ENCODE measurements at places on chromosomes 11 and 22.

DNA sequence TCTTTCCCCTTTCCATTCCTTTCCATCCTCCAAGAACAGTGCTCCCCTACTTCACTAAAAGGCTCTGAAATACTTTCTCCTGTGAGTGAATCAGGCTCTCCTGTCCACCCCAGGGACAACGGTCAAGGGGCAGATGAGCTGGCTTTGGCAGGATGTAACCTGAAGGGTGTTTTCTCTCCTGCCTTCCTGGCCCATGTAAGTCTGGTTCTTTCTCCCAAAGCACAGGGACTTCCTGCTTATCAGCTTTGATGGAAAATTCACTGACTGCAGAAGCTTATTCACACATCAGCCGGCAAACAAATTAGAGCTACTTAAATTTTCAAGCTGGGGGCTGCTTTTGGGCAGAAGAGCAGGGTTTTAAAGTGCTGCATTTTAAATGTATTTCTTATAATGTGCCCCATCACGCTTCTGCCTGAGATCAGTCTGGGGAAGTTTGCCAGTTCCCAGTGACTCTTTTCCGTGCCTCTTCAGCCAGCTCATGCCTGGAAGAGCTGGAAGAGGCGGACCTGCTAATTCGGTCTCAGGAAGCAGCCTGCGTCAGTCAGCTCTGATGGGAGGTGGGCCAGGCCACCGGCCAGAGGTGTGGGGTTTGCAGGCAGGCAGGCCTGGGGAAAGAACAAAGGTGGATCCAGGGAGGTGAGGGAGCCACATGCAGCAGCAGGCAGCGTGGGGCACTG is 140.4 kb upstream of the TBCEL start:
- DNase-seq = no peak

GRCh38 chr11:128069665-128070064 is 517.7 kb downstream of the ETS1 start:
- DNase-seq = no peak

DNA sequence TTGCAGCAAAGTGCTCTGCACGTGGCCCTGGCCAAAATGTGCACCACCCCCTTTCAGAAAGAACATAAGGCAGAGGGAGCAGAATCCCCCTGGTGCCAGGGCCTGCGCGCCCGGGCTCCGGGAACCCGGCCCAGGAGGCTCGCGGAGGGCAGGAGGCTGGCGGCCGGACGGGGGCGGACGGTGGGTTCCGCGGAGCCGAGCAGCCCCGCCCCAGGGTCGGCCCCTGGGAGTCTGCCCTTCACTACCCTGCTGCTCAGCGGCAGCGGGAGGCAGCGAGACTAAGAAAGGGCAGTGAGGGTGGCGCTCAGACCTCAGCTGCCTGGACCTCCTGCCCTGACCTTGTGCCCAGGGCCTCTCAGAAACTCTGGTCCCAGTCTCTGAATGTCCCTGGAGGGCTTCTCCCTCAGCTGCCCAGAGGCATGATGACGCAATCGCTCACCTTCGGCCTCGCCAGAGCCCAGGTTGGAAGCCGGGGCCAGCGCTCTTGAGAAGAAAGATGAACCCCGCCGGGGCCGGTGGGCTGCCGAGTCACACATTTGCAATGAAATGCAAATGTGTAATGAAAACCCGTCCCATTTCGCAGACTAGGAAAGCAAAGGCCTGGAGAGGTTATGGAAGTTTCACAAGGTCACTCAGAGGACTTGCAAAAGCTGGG is 1.1 kb upstream of the CLMP start:
- no peak for DNase-seq

DNA sequence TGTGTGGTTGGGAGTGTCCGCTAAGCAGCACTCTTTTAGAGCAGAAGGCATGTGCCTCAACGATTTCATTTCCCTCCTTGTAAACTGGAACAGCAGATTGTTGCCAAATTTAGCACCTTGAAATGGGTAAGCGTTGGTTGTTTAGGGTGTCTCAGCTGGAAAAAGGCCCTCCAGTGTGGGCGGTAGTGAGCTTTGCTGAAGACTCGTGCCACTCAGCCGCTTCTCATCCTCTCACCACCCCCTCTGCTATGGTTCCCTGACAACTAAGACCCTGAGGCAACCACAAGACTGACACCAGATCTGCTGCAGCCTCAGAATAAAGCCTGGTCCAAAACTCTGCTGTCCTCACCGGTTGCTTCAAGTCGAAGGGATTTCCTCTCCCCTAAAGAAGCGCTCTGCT is 9.9 kb upstream of the FERMT3 start:
- no peak for DNase-seq

DNA sequence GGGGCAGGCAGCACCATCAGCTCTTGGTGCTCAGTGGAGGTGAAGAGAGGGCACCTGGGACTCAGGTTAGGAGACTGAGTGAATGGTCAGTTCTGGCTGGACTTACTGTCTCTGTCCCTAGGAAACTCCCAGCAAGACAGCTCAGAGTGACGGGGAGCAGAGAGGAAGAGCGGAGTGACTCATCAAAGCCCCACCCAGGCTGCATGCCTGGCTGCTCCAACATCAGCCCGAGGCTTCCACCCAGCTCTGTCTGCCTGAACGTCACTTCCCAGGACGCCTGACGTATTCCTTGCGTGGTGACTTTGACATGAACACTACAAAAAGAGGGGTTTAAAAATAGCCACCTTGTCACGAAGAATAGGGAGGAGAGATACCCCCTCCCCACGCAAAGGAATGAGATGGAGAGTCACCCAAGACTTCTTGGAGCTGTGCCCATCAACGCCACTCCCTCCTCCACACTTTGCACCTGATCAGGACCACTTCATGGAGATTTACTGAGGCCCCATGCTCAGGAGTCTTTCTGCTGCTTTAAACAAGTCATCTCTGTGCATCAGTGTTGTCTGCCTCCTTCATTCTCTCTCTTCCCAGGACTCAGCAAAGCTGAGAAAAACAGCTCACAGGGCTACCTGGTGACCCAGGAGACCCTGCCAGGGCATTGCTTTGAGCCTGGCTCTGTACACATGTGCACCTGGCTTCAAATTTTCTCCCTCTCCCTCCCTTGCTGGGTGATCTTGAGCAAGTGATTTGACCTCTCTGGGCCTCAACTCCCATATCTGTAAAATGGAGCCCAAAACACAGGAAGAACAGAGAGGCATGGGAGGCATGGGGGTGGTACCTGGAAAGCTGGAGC is 83.1 kb downstream of the MN1 start:
- DNase-seq = peak; percentile 86

- DNase-seq = no peak
Measured at GRCh38 chr11:117037975-117038350, 60.3 kb downstream of the SIK3 start.

DNA sequence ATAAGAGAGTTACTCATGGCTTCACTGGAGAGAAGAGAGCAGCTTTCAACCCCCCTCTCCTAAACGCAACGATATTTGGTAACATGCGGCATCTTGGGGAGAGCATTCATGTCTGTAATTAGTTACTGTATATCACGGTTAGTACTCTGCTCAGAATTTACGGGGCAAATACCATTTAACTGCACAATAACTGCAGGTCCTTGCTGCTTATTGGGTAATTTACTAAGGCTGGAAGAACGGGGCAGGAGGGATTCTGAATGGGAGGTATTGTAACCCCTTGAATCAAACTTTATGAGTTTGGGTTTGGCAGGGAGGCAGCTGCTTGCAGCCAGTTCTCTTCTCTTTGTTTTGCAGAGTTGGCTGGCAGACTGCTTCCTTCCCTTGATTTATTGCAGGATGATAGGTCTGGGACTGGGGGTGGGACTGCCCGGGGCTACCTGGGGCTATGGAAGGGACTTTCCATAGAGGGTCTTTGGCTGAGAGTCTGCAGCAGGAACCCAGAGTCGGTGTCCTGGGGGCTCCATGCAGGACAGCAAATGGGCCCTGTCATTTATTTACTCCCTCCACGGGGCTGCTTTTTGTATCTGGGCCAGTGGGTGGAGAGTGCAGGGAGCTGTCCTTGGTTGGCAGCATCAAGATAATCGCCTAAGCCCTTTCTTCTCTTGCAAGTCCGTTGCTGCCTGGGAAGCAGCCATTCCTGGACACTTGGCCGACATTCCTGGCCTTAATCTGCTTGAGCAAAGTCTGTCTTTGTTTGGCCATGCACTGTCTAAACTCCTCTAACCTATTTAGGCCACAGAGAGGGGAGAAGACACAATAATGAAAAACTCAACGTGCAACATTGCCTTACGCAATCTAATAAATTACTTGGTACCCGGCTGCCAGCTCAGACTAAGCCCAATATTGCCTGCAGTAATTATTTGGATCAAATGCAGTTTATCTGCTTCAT is 188.9 kb downstream of the ST3GAL4 start:
- no peak for DNase-seq

DNA sequence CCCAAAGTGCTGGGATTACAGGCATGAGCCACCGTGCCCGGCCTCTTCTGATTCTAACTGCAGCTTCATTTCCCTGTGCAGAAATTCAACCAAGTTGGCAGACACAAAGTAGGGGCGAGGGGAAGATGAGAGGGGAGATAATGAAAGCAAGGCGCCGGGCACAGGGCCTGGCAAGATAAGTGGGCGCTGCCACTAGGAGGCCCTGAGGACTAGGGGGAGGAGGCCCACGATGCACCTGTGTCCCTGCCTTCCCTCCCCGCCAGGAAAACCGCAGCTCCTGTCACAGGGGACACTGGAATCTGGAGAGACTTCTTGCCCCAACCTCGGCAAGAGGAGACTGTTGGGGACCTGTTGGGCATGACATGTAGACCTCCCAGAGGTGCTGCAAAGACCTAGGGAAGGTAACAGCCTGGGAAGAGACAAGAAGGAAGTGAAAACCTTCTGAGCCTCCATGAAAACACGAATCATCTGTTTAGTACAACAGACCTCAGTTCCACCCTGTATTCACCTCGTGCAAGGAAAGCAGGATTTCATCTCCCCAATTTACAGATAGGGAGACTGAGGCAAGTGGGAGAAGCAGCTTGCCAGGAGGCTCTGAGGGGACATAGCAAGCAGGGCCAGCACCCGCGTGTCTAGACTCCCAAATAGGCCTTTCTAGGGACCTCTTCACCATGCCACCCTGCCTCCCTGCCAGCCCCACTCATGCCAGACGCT is 3.1 kb upstream of the LGALS1 start:
- DNase-seq = no peak

- no peak for DNase-seq
Measured at GRCh38 chr22:49152127-49152938, 675.3 kb downstream of the BRD1 start.

DNA sequence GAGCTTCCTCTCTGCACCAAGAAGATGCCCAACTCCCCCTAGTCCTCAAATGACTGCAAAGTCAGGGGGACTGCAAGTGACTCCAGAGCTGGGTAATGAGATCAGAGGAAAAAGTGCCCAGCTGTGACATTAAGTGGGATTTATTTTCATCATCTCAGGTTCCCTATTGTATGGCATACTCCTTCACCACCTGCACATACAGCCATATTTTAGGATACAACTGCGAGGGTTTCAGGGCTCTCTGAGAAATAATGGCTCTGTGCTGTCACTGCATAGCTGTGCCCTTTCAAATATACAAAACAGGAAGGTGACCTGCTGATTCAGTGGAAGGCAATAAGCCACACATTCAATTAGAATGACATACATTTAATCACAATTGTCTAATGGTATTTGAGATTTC is 45.6 kb upstream of the PLET1 start:
- no peak for DNase-seq

- no peak for DNase-seq
Measured at GRCh38 chr22:30990690-30991089, 21.6 kb downstream of the TUG1 start.

DNA sequence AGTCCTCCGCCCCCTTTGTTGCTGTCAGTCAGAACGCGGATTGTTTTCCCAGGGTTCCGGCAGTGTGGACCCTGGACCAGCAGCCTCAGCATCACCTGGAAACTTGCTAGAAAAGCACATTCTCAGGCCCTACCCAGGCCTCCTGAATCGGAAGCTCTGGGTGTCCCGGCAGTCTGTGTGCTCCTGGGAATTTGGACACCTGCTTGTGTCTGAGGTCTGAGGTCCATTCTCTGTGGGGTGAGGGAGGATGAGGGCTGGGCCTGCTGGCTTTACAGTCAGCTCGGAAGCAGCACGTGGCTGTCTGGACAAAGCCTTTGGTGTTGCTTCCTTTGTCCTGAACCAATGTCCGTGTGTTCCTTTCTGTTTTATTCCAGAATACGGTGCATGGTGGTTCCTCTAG is 299.7 kb downstream of the TBC1D22A start:
- DNase-seq = no peak

DNA sequence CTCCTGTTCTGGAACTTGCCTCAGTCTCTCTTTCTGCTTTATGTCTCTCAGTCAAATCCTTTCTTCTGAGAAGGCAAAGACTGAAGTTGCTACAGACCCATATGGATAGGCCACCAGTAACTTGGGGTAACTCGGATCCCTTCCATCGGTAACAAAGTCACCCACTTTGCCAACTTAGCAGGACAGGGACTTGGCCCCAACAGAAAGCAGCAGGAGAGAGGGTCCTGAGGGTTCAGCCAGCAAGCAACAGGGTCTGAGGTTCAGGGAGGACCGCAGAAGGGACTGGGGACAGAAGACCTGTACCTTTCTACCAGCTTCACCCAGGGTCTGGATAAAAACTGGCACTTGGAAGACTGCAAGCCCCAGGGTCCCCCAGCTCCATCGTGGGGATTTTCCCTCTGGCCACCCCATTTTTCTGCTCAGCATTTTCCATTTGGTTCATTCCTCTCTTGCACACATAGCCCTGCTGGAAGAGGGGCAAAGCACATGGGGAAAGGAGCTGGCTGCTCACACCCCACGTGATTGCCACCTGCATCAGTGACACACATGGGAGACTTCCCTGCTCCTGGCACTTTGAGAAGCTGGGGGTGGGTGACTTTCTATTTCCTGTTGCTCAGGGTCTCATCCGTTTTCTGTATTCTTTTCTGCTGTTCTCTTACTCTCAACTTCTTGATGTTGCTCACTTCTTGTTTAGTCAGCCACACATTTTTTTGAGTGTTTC is 34.6 kb upstream of the GNAZ start:
- DNase-seq = no peak

GRCh38 chr11:13260963-13261588 is 16.5 kb upstream of the BMAL1 start:
- DNase-seq = no peak

DNA sequence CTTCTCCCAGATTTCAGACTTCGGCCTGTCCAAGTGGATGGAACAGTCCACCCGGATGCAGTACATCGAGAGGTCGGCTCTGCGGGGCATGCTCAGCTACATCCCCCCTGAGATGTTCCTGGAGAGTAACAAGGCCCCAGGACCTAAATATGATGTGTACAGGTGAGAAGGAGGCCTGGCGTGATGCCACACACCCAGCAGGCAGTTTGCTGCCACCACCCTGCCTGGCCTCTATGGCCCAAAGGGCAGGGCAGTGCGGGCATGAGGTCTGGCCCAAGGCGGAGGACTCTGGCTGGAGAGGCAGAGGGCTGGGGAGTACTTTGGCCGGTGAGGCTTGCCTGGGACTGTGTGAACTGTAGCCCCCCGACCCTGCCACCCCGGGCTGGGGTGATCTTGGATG is 7.3 kb downstream of the ANKK1 start:
- no peak for DNase-seq

GRCh38 chr11:127028648-127029047 is 28.1 kb upstream of the KIRREL3 start:
- no peak for DNase-seq

GRCh38 chr11:106021181-106021966 is 666 bp downstream of the MSANTD4 start:
- no peak for DNase-seq

GRCh38 chr11:1403721-1404460 is 14.2 kb downstream of the BRSK2 start:
- DNase-seq = no peak

- peak; percentile 17 for DNase-seq
Measured at GRCh38 chr22:27686534-27686933, 115.0 kb downstream of the MN1 start.
